ENCODE measurements at places on chromosomes 1 and 21. TPM values are rescaled to one million over a fixed set of nuclear protein-coding genes. Genes with fewer than 3 reads are reported as not detected.

Gene SEMA4A
- total RNA-seq, result 0.37 TPM

Gene LCE1E
- not detected for total RNA-seq

Gene OR2T2
- not detected for total RNA-seq

Gene USP16
- 43.1 TPM for total RNA-seq
